ENCODE measurements at places on chromosomes 4 and X. TPM values are rescaled to one million over a fixed set of nuclear protein-coding genes. Genes with fewer than 3 reads are reported as not detected.

DNA sequence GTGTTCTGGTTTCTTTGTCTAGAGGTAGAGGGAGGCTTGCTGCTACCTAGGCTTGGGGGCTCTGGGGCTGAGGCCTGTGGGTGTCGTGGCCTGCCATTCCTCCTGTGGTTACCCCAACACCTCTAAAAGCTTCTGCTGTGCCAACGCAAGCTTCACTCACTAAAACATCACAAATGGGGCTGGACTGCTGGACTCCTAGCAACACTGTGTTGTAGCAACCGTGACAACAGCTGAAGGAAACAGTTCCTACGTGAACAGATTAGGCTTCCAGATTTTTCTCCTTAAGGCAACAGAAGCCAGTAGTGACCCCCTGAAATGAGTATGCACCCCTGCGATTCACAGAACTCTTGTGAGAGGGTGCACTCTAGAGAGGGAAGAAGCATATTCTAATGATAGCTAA, 138.3 kb upstream of the TEX13D start:
- peak; percentile 62 for DNase-seq

DCX gene
- not detected for total RNA-seq

PHOX2B gene
- not detected for total RNA-seq

ARSJ gene
- total RNA-seq, result 22.0 TPM

HPSE gene
- 7.6 TPM for total RNA-seq
